ENCODE measurements at places on chromosomes 3 and 15. TPM values are rescaled to one million over a fixed set of nuclear protein-coding genes. Genes with fewer than 3 reads are reported as not detected.

DNA sequence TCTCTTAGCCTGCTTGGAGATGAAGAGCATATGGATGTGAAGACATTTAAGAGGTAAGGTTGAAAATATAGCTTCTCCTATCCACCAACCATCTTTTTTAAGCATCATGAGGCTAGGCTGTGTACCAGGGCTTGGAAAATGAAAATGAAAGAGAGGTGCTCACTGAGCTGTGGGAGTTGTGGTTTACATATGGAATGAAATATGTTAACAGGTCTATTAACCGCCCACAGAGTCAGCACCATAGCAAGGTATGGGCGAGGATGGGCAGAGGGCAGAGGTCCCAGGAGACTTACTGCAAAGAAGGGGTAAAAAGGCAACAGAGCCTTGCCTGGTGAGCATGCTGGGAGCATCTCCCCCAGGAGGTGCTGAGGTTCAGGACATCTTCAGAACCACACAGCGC lies 273.1 kb downstream of the GABRG3 start:
- H3K27me3 ChIP-seq = no peaks in the 10 kb centered on the region
- no peaks in the 10 kb centered on the region for H3K36me3 ChIP-seq
- H3K4me3 ChIP-seq = no peak overlapping the region
- no peak for DNase-seq
- H3K4me1 ChIP-seq = no peaks in the 10 kb centered on the region

DNA sequence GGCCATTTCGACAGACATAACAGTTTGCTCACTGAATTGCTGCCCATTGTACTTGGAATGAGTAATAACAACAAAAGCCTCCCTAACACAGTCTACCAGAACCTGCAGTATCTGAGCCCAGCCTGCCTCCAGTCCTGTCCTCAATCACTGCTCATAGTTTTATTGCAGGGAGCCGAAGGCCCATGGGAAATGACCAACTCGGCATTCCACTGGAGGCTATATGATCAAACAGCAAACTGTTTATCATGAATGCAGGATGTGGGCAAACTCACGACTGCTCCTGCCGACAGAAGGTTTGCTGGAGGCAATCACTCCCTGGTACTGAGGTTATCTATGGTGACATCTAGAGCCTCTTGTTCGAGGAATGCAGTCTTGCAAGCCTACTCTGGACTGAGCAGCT lies 46.3 kb downstream of the LSM3 start:
- H3K4me1 ChIP-seq = no peaks in the 10 kb centered on the region
- no peak overlapping the region for H3K4me3 ChIP-seq
- no peaks in the 10 kb centered on the region for H3K36me3 ChIP-seq
- no peaks in the 10 kb centered on the region for H3K27me3 ChIP-seq
- peak overlapping the region; percentile 4 for H3K27ac ChIP-seq

DNA sequence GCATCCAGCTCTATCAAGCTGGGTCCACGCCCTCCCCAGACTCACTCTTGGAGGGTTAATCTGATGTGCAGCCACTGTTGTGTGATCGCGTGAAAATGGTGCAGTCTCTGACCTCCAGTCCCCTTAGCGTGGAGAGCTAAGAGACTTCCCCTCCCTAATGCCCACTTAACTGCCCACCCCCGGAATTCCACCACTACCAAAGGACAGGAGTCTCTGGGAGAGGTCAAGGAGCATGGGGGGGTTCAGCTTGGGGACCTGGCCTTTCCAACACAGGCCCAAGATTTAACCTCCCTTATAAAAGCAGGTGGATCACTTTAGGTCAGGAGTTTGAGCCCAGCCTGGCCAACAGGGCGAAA lies 48.8 kb downstream of the CCDC12 start:
- H3K4me1 ChIP-seq = peaks cover 26% of the 10 kb centered on the region
- H3K27me3 ChIP-seq = no peaks in the 10 kb centered on the region
- no peak overlapping the region for H3K27ac ChIP-seq
- no peak for DNase-seq
- H3K36me3 ChIP-seq = no peaks in the 10 kb centered on the region
- no peak overlapping the region for H3K4me3 ChIP-seq

GRCh38 chr3:5466065-5466464 lies 278.6 kb downstream of the EDEM1 start:
- H3K27ac ChIP-seq = no peak overlapping the region
- H3K4me1 ChIP-seq = no peaks in the 10 kb centered on the region
- no peaks in the 10 kb centered on the region for H3K27me3 ChIP-seq
- no peaks in the 10 kb centered on the region for H3K36me3 ChIP-seq
- no peak overlapping the region for H3K4me3 ChIP-seq
- no peak for DNase-seq

DNA sequence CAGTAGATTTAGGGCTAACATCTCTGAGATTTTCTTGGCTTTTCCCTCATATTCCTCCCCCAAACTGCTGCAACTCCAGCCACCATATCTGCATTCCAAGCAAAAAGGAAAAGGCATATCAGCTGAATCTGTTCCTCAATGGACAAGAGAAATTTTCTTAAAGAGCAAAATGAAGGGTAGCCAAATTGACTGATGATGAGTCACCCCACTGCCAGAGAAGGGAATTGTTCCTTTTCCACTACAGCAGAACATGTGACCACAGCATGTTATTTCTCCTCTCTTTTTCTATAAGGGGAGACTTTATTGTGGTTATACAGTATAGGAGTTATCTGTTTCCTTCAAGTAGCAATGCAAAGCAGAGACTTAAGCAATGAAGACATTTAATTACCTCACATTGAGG lies 172.5 kb downstream of the MTHFS start:
- H3K36me3 ChIP-seq = no peaks in the 10 kb centered on the region
- no peaks in the 10 kb centered on the region for H3K4me1 ChIP-seq
- no peak overlapping the region for H3K27ac ChIP-seq
- H3K4me3 ChIP-seq = no peak overlapping the region

Gene CMTM8
- 4.7 TPM for total RNA-seq

DNA sequence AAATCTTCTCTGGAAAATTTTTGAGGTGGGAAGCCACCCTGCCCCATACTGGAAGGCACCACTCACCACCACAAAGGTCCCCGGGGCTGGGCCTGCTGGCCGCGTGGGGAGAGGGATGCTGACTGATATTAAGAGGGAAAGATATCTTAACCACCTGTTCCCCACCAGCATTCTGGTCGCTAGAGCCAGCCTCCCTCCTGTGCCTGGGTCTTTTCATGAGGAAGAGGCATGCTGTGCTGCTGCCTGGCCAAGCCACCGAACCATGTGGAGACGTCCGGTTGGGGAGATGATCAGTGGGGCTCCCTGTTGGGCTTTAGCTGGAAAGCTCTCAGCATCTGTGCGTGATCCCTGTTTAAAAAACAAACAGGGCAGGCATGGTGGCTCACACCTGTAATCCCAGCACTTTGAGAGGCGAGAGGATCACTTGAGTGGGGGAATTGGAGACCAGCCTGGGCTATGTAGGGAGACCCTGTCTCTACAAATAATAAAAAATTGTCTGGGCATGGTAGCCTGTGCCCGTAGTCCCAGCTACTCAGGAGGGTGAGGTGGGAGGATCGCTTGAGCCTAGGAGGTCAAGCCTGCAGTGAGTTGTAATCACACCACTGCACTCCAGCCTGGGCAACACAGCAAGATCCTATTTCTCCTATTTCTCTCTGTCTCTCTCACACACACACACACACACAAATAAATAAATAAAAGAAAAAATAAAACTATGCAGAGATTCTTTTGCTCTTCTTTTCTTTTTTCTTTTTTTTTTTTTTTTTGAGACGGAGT lies 1.0 kb downstream of the KLHL18 start:
- H3K36me3 ChIP-seq = no peaks in the 10 kb centered on the region
- peak overlapping the region; percentile 90 for H3K27ac ChIP-seq
- H3K4me3 ChIP-seq = peak overlapping the region; percentile 74
- no peak for DNase-seq
- H3K27me3 ChIP-seq = no peaks in the 10 kb centered on the region

DNA sequence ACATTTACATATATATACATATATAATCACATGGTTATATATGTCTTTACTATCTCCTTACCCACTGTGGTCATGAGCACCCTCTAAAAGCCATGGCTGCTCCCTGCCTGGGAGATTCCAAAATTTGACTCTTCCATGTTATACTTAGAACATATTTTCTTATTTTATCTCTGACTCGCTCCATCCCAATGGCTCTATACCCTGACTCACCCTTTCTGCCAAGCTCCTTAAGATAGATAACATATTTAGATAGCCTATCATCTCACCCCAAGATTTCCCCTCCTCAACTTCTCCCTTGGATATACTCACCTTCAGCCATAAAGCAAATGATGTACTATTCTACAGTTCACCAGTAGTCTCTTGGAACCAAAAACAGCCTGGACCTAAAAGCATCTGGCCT lies 65.1 kb downstream of the CD200R1L start:
- no peaks in the 10 kb centered on the region for H3K27me3 ChIP-seq
- H3K4me3 ChIP-seq = no peak overlapping the region
- no peak for DNase-seq
- no peaks in the 10 kb centered on the region for H3K36me3 ChIP-seq

GRCh38 chr3:27141668-27142067 lies 227.5 kb downstream of the NEK10 start:
- H3K27ac ChIP-seq = no peak overlapping the region
- no peaks in the 10 kb centered on the region for H3K27me3 ChIP-seq
- no peak for DNase-seq
- H3K4me3 ChIP-seq = no peak overlapping the region
- no peaks in the 10 kb centered on the region for H3K36me3 ChIP-seq

DNA sequence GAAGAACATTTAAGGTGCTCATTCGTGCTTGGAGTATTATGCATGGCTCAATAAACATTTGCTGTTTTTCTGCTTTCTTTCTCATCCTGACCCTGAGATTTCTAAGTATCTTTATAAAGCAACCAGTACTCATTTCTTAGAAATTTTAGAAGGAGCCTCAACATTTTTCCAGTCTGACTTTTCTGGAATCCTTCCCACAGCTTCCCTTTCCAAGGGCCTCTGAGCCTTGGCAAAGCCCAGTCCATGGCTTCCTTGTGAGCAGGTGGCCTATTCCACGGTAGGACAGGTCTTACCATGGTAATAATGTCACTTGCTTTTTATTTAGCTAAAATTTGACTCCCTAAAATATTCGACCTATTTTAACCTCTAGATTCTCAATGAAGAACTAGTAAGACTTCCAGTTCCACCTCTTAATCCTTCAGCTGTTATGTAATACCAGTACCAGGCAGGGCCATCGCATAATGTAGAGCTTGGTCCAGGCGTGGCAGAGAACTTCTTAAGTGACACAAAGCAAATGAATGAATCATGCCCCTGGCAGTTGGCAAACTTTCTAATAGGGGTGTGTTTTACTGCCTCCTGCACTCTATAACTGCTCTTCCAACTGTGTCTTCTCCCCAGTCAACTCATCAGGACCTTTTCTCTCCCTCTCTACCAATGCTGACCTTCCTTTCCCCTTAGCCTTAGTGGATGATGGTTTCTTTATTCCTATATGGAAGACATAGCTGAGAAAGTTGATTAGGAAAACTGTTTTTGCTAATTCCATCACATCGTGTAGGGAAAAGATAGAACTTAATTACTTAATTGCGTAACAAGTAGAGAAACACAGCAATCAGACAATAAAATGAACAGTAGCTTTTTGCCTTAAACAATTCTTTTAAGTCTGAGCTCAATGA lies 894 bp upstream of the TM4SF4 start:
- peak overlapping the region; percentile 43 for H3K27ac ChIP-seq
- H3K4me3 ChIP-seq = no peak overlapping the region
- no peaks in the 10 kb centered on the region for H3K27me3 ChIP-seq
- H3K4me1 ChIP-seq = peaks cover 24% of the 10 kb centered on the region
- no peak for DNase-seq
- H3K36me3 ChIP-seq = no peaks in the 10 kb centered on the region

DNA sequence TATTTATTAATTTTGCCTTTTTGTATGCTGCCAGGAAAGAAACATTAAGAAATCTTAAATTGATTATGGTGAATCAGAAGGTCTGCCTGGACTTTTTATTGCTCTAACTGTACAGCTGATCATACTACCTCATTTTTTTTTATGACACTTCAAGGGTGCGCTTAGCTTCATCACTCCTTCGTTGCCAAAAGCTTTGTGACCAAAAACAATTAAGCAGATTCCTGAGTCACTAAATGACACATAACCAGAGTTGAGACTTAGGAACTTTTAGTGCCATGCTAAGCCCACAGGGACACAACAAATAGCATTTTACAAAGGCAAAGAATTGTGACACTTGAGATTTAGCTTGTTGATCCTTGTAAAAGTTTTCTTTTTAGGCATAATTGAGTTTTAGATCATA lies 4.9 kb downstream of the ADIPOQ start:
- no peaks in the 10 kb centered on the region for H3K27me3 ChIP-seq
- H3K4me3 ChIP-seq = no peak overlapping the region
- no peak overlapping the region for H3K27ac ChIP-seq
- no peaks in the 10 kb centered on the region for H3K4me1 ChIP-seq
- DNase-seq = no peak
